Activated CD4-positive, alpha-beta T cell treated with anti-CD3 and anti-CD28 coated beads for 4 hours (primary cell): ENCODE measurements at places on chromosomes 16 and 17.

GRCh38 chr17:45366691-45367090 is 49.9 kb upstream of the MAP3K14 start:
- no peak for DNase-seq

- DNase-seq: peak; percentile 93
These were observed at the start of the genes ITFG1 and PHKB for GRCh38 chr16:47460711-47461597. Gene ITFG1, minus strand, starts transcription at chr16:47461063. Its CDS starts 18 bp downstream, at chr16:47461045. Gene PHKB, plus strand, starts transcription at chr16:47461331. Its CDS starts 20 bp downstream, at chr16:47461351.

- DNase-seq: no peak
These were observed 1491.4 kb upstream of the GOT2 start for GRCh38 chr16:60225541-60225940.

DNA sequence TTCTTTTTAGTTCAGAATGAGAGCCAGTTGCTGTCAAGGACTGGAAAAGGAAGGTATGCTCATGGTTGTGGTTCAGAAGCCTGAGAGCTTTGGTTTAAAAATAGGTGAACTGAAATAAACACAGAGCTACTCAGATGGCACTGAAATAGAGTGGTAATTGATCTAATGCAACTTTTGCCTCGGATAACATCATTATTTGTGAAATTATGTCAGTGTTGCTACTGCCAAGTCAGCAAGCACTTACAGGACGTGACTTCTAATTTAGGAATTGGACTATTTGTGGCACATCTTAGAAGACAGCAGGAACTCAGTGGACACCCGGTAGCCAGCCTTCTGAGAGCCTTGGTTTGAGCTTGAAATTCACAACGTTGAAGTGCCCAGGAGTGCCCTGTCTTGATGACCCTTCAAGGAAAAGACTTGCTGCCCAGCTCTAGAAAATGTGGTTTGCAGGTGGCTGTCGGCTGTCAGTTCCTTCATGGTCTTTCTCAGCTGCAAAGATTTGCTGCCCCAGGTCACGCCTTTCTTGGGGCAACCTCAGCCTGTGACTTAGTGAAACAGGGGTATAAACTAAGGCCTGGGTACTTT is 42.0 kb upstream of the XYLT1 start:
- DNase-seq: no peak

DNA sequence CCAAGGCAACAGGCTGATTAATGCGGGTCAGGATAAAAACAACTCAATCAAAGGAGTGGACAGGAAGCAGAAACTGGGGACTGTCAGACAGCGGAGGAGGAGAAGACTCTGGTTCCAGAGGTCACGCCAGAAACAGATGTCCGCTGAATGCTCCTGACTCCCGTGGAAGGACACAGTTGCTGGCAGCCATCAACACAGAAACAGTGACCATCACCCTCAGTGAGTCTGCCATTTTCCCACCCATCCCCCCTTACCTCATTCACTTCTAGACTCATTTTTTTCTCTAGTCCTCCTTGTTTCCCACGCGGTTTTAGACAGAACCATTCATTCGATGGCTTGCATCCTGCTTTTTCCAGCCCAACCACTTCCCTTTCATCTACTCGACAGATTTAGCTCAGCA is 40.9 kb downstream of the DHRS7C start:
- DNase-seq: no peak

DNA sequence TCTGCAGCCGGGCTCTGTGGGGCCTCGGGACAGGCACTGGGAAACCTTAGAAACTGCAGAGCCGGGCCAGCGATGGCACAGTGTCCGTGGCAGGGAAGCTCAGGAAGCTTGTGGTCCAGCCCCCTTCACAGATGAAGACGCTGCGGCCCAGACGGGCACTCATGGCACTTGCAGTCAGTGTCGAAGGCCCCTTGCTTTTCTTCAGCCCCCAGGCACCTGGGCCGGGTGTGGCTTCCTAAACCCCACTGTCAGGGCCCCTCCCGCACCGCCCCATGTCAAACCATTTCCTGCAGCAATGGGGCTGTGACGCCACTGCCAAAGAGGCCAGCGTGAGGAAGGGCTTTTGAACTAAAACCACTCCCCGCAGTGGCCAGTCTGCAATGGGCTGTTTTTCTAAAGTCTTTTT is 164.0 kb downstream of the LAT start:
- peak; percentile 54 for DNase-seq

- DNase-seq: no peak
These were observed 280.9 kb upstream of the EEF2KMT start for GRCh38 chr16:5378531-5378930.

DNA sequence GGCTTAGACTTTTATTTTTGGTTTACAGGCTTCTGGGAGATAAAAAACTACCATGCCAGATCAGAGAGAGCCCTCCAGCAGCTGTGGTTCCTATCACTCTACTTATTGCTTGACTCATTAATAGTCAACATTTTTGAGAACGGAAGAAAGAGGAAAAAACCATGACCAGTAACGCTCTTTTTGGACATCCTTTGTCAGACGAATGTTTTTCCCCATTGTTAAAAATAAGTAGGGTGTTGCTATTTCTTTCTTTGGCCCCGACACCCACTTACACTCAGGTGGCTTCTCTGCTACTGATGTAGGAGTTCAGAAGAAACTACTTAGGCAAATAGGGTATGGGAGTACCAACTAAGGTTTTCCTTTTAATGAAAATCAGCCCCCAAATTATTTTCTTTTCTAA is 27.5 kb downstream of the TVP23A start:
- DNase-seq: no peak

GRCh38 chr17:16922386-16923096 is 49.4 kb downstream of the TNFRSF13B start:
- no peak for DNase-seq

DNA sequence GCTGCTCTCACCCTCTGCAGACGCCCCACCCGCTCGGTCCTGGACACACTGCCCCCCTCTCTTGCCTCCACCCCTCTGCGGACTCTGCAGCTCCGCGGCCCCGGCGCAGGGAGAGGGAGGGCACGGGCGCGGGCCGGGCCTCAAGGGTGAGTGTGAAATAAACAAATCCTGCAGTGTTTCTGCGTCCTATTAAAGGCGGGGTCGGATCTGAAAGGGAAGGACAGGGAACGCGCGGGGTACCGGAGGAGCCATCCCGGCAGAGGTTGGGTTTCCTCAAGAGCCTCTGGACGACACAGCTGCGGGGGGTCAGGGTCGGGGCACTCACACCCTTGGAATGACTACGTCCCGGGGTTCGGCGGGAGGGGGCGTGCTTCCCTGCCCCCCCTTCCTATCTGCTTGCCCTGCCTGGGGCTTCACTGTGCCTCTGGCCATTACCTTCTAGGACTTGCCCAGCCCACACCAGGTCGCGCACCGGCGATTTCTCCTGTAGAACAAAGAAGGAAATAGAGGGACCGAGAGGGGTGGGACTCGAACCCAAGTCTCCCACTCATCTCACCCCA is 466 bp upstream of the HSF4 start:
- DNase-seq: no peak

DNA sequence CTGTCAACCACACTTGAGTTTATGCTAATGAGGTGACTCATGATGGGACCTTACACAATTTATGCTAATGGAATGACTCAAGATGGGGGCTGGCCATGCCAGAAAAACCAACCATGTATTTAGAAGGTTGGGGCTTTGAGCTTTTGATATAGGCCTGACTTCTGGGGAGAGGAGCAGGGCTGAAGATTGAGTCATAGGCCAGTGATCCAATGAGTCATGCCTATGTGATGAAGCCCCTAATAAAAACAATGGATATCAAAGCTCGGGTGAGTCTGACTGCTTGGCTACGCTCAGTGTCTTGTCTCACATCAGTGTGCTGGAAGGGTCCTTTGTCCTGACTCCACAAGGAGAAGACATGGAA is 7.3 kb downstream of the MFSD6L start:
- no peak for DNase-seq

DNA sequence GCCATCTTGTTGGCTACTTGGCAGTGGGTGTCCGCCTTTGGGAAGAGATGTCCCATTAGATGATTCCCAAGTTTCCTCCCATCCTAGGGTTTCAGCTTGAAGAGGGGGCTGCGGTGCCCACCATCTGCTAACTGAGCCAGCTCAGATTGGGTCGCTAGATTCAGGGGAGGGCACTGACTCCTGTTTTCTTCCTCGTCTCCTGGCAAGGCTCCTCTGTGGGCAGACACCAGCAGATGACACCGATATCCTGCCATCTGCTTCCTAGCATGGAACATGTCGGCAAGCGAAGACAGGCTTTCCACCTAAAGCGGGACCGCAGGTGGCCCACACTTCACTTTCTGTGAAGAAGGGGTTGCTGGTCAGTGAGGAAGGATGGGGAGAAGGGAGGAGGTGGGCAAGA is 27.3 kb downstream of the C17orf75 start:
- no peak for DNase-seq

- DNase-seq: no peak
These were observed 8.4 kb downstream of the CDIPT start for GRCh38 chr16:29854520-29855100.

GRCh38 chr17:74624131-74624530 is 593 bp upstream of the CD300E start:
- no peak for DNase-seq

DNA sequence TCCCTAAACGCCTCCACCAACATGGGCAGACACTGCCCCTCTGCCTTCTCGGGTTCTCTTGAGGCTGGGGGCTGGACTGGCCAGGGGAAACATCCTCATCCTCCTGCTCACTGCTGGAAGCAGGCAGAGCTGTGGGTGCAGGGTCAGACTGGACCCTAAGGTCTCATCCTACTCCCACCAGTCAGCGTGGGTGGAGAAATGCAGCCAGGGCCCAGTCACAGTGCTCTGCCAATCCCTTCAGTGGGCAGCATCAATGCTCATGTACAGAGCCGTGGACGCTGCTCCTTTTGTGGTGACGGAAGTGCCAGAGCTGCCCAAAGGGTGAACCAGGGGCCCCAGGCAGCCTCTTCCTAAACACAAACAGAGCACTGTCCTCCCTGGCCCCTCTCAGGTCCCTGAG is 13.4 kb upstream of the TBX2 start:
- no peak for DNase-seq

- no peak for DNase-seq
These were observed 85.4 kb downstream of the ITFG1 start for GRCh38 chr16:47375423-47375822.

DNA sequence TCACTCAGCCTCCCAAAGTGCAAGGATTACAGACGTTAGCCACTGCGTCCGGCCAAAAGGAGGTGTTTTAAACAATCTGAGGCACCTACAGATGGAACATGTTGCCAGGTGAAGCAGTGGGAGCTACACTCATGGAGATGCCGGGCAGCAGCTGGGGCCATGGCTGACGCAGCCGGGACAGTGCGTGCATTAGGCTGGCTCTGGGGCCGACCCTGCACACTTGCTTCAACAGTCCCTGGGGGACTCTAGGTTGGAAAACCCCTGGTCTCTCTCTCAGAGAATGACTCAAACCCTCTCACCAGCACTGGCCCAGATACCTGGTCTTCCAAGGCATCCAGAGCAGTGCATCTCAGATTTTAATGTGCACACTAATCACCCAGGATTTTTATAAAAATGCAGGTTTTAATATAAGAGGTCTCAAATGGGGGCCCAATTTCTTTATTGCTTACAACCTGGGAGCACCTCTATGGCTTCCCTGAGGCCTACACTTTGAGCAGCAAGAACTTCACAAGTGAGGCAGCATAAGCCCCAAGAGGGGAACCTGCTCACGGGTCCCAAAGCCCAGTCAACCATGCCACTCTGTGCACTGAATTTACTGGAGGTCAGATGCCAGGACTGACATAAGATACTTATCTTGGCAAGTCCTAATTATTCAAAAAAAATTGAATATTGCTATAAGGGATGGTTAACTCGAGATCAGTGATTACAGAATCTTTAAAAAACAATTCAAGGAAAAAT is 70.8 kb upstream of the TRAP1 start:
- no peak for DNase-seq

DNA sequence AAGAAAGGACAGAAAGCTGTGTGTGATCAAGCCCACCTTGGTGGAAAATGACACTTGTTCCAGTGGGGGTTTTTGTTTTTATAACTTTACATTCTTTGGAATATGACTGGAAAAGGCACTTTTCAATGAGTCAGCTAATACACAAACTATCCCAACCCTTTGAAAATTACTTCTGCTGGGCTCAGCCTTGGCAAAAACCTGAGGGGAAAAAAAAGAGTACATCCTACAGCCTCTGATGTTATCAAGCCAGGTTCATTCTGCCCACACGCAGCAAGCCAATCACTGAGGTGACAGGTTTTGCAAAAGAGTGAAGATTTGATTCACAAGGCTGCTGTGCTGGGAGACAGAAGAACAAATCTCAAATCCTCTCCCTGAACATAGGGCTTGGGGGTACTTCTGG is 484.5 kb upstream of the ERCC4 start:
- no peak for DNase-seq

DNA sequence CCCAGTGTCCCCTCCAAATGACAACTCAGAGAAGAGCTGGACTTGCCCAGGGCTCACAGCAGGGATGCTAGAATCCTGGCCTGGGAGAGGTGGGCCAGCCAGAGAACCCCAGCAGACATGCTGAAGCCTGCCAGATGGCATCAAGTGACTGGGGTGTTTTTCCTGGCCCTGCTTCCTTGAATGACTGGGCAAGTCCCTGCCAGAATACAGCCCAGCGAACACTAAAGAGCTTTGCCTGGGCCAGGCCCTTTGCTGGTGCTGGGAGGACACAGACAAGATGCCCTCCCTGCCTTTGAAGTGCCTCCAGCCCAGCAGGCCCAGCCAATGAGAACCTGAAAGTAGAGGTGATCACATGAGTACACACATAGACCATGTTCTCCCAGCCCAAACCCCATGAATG is 11.5 kb downstream of the ZNF319 start:
- DNase-seq: no peak

DNA sequence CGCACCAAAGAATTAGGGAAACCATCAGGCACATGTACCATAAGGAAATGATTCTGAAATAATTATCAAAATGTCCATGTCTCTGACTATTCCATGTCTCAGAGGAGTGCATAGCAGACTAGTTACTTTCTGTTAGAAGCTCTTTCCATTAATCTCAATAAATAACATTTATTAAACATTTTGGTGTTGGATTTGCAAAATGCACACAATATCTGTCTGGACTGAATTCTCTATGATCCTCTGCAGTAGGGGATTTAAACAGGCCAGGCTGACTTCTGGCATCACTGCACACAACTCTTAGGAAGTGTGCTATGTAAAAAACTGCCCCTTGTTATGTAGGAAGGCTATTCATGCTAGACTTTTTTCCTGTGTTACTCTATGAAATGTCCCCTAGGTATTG is 283.3 kb upstream of the CDH5 start:
- DNase-seq: no peak

DNA sequence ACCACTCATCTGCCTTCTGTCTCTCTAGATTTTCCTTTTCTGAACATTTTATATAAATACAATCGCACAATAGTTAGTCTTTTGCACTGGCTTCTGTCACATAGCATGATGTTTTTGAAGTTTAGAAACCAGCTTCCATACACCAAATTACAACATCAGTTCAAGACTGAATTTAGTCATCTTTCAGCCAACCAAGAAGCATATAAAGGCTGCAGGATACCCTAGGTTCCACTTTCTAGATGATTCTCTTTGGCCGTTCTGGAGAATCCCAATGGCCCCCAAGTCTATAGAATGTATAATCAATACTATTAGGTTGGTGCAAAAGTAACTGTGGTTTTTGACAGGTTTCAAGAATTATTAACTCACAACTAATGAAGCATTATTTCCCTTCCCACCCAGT is 19.4 kb downstream of the SCPEP1 start:
- DNase-seq: no peak

GRCh38 chr16:11140098-11140375 is 116.0 kb downstream of the SOCS1 start:
- peak; percentile 13 for DNase-seq
